SJSA1 (cell line): ENCODE measurements at places on chromosomes 4 and X. TPM values are rescaled to one million over a fixed set of nuclear protein-coding genes. Genes with fewer than 3 reads are reported as not detected.

Gene GPR119
- not detected in 2 replicates for total RNA-seq

Gene UGT2A1
- not detected in 2 replicates for total RNA-seq

Gene PAK3
- 0.45 and 1.7 TPM in 2 replicates for total RNA-seq

DNA sequence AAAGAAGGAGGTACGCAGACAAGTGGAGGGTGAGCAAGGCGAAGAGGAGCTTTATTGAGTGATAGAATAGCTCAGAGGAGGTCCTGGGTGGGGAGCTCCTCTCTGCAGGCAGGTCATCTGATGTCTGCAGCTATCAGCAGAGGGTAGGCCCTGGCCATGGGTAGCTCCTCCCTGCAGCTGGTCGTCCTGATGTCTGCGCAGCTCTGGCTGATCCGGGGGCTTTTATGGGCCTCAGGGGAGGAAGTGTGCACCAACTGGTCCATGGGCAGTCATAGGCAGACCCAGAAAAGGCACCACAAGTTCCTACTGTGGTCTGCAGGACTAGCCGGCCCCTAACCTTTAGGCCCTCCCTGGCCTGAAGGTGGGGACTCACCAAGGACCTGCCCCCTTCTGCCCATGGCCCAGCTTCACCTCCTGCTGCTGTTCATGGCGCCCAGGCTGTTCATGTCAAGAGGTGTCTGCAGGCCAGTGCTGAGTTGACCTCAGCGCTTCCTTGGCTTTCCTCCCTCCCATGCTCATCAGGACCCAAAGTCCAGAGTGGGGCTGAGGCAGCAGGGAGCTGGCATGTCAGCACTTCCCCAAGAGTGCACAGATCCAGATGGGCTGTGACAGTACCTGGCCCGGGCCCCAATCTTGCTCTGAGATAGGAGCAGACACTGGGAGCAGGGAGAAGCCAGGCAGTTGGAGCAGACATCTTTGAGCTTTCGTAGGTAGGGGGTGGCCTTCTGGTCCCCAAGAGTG, 46.1 kb downstream of the ARAP2 start:
- DNase-seq = no peak
- H3K27ac ChIP-seq = no peak overlapping the region
- H3K27me3 ChIP-seq = no peaks in the 10 kb centered on the region
- no peaks in the 10 kb centered on the region for H3K4me1 ChIP-seq
- no peak overlapping the region for H3K4me3 ChIP-seq

Gene ZNF630
- 0.47 and 0.58 TPM in 2 replicates for total RNA-seq

DNA sequence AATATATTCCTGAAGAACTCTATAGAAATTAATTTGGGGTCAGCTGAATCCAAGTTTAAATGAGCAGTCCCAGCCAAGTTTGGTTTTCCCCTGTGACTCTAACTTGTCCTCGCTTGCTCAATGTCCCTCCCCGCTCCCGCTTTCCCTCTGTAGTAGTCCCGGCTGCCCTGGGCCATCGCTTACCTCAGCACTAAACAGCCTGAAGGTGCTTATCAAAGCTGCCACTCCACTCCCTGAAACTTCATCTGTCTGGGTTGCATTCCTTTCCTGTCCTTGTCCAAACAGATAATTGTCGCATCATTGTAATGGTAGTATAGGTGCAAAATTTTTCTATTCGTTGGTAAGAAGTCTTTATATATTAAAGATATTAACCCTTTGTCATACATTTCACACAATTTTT, 12.8 kb downstream of the SLC25A43 start:
- H3K4me3 ChIP-seq = no peak overlapping the region
- H3K4me1 ChIP-seq = peaks cover 12% of the 10 kb centered on the region
- H3K36me3 ChIP-seq = no peaks in the 10 kb centered on the region
- H3K27me3 ChIP-seq = no peaks in the 10 kb centered on the region
